ENCODE measurements at places on chromosomes 4 and X. TPM values are rescaled to one million over a fixed set of nuclear protein-coding genes. Genes with fewer than 3 reads are reported as not detected.

DNA sequence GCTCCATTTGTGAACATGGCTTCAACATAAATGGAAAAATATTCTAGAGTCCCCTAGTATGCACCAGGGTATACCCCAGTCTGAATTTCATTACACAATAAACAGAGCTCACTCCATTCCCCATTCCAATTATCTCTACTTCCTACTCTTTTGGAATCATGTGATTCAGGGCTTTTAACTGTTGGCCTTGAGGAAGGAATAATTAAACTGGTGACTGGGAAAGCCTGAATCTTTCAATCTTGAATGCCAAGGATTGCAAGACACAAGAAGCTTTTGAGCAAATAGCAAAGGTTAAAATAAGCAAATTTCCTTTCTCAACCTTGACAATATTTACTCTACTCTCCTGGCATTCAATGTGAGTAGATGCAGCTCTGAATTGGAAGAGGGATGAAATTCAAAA, 77.5 kb upstream of the INPP4B start:
- no peak for DNase-seq

DNA sequence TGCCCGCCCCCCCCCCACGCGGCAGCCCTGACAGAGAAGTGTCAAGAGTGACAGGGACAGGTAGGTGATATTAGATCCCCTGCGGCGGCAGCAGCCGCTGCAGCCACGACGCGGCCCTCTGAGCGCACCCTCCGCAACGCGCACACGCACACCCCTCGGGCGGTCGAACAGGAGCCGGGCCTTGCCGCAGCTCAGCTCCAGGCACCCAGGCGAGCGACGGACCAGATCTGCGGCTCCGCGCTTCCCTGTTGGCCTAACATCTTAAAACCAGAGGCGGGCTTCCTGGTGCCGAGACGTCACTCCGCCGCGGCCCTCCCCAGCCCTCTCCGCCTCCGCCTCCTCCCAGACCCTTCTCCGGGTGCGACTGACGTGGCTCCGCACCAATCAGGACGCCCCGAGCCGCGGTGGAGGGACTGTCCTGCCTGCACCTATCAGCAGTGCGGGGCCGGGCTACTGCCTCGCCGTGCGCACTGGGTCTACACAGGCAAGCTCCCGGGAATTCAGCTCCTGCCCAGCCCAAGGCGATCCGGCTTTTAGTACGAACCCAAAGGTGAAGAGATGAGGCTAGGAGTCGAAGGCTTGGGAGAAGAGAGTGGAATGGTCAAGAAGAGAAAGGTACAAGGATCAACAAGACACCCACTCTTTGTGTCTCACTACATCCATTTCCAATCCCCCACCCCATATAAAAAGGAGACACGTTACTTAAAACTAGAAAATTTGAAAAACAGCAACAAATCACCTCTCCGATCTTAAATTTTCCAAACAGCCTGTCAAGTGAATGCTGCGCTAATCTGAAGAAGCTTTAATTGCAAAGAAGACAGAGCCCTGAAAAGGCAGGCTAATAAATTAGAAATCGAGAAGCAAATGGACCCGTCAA, at the start of gene PITX2:
Gene PITX2 (minus strand): TSS at position 237 of the 877 bp plus-strand sequence. CDS start 617 bp downstream, outside the sequence.
- DNase-seq: peak; percentile 60

- no peak for DNase-seq
Observed at GRCh38 chrX:53239474-53239873, 14.5 kb upstream of the KDM5C start.

- DNase-seq: no peak
Observed at GRCh38 chrX:137194164-137194563, 160.4 kb upstream of the GPR101 start.

DNA sequence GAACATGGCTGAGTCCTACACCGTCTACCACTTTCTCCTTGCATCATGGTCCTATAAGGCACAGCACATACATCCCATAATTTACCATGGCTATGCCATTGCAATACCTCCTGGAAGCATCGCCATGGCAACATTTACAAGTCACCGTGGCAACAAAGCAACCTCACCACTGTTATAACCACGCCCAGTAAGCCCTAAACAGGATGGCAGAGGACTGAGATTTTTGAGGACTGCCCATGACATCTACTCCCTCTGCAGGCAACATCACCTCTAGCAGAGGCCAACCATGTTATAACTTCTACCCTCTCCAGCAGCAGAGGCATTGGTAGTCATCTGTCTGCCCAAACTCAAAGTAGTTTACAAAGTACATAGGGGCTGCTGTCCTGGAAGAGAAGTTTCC, 29.7 kb downstream of the BCOR start:
- no peak for DNase-seq

DNA sequence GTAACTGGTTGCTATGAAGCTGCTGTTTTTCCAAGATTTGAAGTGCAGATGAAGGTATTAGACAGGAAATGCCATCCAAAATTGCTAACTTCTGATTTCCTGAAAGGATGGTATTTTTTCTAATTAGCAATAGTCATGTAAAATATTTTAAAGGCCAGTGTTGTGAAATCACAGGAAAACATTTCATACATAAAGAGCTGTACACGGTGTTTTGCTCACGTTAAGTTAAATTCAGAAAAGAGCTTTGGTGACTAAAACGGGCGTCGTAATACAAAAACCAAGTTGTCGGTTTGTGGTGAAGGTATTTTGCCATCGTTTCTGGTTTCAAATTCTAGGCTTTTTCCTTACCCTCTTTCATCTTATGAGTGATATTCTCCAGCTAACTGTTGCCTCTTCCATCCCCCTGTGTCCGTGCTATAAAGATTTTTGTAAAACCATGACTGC, 39.8 kb downstream of the AFF1 start:
- DNase-seq: no peak

DNA sequence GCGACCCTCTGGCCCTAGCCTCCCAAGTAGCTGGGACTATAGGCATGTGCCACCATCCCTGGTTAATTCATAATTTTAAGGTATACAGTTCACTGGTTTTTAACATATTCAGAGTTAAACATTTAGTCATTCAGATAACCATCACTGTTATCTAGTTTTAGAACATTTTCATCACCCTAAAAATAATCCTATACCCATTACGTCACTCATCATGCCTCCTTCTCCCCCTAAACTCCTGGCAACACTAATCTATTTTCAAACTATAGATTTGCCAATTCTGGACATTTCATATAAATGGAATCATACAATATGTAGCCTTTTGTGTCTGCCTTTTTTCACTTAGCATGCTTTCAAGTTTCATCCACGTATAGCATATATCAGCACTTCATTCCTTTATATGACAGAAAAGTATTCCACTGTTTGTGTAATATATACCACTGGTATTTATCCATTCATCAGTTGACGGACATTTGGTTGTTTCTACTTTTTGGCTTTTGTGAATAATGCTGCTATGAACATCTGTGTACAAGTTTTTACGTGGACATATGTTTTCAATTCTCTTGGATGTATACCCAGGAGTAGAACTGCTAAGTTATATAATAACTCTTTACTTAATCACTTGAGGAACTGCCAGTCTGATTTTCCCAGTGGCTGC, 32.0 kb upstream of the RPS3A start:
- DNase-seq: no peak

- DNase-seq: peak; percentile 10
Observed at GRCh38 chr4:101114936-101115372, 232.4 kb downstream of the PPP3CA start.

GRCh38 chrX:119618439-119618838, 12.2 kb upstream of the NKRF start:
- no peak for DNase-seq

GRCh38 chr4:7186516-7187167, 5.7 kb upstream of the SORCS2 start:
- DNase-seq: no peak

DNA sequence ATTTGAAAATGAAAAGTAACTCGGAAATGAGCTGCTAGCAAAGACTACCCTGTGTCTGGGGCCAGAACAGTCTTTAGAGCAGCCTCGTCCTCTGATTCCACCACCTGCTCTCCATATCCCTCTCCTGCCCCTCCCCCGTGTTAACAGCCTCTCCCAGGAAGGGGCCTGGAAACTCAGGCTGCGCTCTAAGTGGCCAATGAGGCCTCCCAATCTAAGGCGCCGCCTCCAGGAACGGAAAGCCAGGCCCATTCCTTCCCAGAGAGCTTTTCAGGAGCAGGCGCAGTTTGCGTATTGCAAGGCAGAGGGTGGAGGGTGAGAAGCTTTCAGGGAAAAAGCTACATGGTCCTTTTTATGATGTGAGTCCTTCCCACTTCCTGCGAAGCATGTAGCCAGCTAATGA, 31.2 kb downstream of the RS1 start:
- DNase-seq: no peak

The RHOXF1 gene
- total RNA-seq: not detected

GRCh38 chr4:120749445-120750151, 172.9 kb downstream of the PRDM5 start:
- no peak for DNase-seq

DNA sequence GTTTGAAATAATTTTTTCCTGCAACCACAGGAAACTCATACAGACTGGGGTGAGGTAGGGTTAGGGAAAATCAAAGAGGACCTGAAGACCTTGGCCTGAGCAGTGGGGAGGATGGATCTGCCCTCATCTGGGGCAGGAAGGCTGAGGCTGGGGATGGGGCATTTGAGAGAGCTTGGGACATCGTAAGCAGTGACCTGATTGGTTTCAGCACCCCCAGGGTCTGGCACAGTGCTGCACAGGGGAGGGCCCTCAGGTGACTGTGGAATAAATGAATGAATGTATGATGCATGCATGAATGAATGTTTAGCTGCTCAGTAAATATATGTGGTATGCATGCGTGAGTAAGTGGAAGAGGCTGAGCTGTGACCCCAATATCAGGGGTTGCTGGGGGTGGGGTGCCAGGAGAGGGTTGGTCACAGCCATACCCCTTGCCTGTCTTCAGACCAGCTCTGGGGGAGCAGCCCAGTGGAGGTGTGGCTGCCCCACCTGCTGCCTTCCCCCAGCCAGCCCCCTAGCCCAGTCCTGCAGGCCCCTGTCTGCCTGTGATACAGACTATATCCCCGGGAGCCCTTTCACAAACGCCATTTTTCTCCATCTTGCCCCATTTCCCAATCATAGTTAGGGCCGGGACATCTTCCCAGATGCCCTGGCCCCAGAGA, 11.0 kb upstream of the TNIP2 start:
- no peak for DNase-seq

DNA sequence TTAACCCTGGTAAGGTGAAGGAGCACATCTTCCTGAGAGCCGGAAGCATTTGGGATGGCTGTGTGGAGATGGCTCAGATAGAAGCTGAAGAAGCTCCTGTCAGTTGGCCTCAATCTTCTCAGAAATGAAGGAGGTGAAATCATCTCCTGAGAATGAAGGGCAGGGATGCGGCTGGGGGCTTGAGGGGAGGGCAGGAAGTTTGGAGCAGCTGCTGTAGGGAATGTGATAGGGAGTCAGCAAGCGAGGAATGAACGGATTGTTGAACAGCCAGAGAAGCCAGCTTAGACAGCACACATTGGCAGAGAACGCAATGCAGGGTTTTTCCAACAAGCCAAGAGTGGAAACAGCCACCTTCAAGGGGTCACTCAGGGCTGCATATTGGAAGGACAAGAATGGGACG, 10.0 kb downstream of the KCNE5 start:
- no peak for DNase-seq

- DNase-seq: no peak
Observed at GRCh38 chrX:72078411-72078810, 53.3 kb downstream of the RTL5 start.

DNA sequence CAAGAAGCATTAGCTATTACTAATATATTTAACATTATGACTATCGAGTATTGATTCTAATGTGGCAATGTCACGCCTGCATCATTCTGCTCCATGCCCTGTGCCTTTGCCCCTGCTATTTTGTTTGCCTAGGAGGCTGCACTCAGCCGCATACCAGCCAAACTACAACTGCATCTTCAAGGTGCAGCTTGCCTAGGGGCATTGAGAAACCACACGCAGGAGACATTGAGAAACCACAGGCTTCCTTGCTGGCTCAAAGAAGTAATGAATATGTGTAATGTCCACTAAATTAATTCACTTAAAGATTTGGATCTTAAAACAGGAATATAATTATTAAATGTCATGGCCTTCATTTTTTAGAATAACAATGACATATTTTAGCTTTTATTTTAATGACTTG, 683.6 kb upstream of the TENM3 start:
- DNase-seq: no peak

- no peak for DNase-seq
Observed at GRCh38 chr4:4672402-4672801, 130.6 kb upstream of the STX18 start.

The PIN4 gene
- 16.3 TPM for total RNA-seq

DNA sequence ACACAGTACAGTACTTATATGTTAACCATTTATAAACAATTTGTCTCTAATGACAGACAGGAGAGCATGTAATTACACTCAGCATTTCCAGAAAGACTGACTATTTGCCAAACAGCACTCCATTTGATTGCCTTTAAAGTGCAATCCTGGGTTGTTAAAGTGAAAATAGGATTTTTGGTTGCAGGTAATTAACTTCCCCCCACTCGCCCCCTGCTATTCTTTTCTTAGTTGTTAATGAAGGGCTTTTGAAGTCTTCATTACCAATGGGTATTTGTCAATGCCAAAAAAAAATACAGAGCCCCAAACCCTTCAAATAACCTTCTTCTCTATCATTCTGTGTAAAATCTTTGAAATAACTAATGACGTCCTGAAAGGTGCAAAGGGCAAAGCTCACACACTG, 825.6 kb downstream of the STPG2 start:
- no peak for DNase-seq

- no peak for DNase-seq
Observed at GRCh38 chrX:10033375-10034007, 66.3 kb downstream of the CLDN34 start.

DNA sequence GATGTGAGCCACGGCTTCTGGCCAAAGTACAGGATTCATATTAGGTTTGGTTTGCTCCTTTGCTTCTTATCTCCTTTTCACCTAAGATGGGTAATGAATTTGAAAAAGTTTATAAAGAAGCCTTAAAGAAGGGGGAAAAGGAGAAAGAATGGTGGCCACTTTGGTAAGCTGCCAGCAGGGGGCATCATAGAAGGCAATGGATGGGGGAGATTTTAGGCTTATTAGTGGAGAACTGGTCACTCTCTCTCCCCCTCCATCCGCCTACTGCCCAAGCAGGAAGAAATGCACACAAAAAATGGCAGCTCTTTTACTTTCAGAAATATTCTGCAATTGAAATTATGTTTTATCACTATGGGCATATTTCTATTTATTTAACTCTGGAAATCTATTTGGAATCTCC, 32.0 kb downstream of the SPARCL1 start:
- DNase-seq: no peak

DNA sequence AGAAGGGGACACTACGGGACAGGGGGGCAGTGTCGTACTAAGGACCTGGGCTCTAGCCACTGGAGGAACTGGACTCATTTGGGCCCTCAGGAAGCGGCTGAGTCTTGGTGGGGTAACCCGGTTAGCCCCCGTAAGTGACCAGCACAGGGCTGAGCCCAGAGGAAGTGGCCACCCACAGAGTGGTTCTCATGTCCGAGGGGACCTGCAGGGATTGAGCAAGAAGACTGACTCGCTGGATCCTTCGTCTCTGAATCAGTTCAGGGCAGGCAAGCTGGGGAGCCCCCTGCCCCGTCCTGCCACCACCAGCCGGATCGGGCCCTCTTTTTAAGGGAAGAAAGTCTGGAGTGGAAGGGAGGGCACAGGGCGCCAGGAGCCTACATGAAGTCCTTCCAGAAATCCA, 719 bp upstream of the BGN start:
- no peak for DNase-seq

The XAGE2 gene
- not detected for total RNA-seq

GRCh38 chrX:27600686-27601085, 10.5 kb downstream of the DCAF8L2 start:
- DNase-seq: no peak
